ENCODE measurements at places on chromosomes 12 and 14.

DNA sequence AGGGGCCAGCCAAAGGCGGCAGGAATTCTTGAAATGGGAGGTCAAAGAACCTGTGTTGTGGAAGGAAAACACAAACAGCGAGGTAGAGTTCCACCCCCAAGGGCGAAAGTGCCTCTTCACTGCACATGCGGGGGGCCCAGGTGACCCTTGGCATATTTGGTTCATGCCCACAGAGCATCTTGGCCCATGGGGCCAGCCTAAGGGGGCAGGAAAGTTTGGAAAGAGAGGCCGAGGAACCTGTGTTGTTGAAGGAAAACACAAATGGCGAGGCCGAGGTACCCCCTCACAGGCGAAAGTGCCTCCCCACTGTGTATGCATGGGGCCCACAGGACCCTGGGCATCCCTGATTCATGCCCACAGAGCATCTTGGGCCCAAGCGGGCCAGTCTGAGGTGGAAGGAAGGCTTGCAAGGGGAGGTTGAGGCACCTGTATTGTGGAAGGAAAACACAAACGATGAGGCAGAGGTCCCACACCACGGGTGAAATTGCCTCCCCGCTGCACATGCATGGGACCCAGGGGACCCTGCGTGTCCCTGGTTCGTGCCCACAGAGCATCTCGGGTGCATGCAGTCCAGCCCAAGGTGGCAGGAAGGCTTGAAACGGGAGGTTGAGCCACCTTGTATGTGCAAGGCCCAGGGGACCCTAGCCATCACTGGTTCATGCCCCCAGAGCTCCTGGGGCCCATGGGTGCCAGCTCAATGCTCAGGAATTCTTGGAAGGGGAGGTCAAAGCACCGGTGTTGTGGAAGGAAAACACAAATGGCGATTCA, 384.1 kb downstream of the ALG10 start:
- DNase-seq = peak; percentile 45

GRCh38 chr12:130992448-130992847, 38.7 kb downstream of the ADGRD1 start:
- peak; percentile 52 for DNase-seq

DNA sequence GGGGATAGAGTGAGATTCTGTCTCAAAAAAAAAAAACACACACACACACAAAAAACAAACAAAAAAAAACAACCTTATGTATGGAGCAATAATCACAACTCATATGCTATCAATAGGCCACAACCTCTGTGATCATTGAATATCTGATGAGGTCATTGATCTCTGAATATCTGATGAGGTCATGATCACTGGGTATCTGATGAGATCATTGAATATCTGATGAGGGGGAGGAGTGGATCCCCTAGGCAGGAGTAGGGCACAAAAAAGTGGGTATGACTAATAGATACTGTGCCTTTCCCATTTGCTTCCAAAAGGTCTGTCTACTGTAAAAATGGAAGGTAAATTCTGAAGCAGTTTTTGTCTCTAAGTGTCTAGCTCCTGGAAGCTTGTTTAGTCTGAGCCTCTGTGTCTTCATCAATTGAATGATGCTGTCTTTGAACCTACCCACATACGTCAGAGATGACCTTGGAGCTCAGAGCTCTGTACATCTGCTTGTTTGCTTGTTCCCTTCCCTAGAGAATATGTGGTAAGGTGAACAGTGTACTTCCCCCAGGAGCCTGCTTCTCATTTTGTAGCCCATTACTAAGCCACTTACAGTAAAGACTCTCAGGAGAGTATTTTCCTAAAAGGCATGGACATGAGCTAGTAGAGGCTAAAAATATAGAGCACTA, 13.6 kb downstream of the PAH start:
- DNase-seq = no peak

- DNase-seq = no peak
These were observed 185.6 kb downstream of the ZFP36L1 start for GRCh38 chr14:68607081-68607866.

DNA sequence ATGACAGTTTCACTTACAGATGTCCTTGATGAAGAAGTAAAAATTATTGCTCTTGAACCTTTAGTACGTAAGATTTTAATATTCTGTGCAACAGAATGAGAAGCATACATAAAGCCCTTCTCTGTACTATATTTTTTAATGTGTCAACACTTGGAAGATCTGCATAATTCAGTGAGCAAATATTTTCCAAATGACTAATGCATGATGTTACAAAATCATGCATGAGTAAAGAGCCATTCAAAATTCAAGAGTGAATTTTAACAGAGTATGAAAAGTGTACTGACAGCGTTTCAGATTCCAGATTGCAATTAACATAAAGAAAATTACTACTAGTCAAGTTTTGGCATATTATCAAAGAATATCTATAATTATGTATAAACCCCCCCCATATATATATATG, 101.4 kb upstream of the BBS10 start:
- DNase-seq = no peak

DNA sequence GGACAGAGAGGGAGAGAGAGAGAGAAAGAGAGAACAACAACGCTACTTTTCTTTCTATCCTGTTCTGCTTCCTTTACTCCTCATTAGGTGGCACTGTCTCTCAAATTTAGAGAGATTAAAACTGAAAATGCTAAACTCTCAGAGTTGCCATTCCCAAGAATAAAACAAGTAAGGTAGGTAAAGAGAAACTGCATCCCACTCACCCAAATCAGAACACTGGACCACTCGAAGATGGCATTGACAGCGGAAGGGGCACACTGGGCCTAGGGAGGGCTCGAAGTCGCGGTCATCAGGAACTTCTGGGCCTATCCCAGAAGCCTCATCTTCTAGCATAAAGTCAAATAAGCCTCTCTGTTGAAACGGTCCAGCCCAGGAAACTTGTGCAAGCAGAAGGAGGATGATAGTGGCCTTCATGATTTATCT, 4.5 kb downstream of the DCN start:
- DNase-seq = no peak

DNA sequence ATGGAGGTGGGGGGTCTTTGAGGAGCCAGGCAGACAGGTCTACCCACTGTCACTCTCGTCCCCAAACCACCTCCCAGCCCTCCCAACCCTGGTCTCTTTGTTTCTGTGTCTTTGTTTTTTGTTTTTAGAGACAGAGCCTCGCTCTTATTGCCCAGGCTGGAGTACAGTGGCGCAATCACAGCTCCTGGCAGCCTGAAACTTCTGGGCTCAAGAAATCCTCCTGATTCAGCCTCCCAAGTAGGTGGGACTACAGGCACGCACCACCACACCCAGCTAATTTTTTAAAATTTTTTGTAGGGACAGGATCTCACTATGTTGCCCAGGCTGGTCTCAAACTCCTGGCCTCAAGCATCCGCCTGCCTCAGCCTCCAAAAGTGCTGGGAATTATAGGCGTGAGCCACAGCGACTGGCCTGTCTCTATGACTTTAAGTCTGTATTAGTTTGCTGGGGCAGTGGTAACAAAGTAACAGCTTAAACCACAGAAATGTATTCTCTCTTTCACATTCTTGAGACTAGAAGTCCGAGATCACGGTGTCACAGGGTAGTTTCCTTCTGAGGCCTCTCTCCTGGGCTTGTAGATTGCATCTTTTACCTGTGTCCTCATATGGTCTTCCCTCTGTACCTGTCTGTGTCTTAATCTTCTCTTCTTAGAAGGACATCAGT, 26.1 kb downstream of the DTX1 start:
- DNase-seq = no peak

DNA sequence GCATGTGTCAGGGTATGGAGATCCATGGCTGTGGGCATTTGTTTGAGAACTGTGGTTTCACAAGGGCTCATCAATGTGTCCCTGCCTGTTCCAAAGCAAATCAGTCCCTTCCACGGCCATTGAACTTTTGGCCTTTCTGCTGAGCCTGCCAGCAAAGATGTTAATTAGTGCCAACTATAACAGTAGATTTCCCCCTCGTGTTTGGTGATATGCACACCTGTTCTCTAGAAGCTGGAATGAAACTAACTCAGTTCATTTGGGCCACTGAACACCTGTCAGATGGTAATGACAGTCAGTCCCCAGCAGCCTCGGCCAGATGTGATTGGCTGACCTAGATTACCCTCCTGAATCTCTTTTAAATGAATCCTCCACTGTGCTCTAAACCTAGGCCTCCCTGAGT, 43.2 kb downstream of the IRAK3 start:
- no peak for DNase-seq

- no peak for DNase-seq
These were observed 120.3 kb downstream of the FBXL14 start for GRCh38 chr12:1474041-1474573.
